Stimulated activated CD8-positive, alpha-beta memory T cell treated with anti-CD3 and anti-CD28 coated beads, Interleukin-4, amount 100 ng/mL, for 1 hour (primary cell): ENCODE measurements at places on chromosomes 7 and 10.

GRCh38 chr7:106729720-106730385 lies 68.9 kb upstream of the CCDC71L start:
- DNase-seq, result no peak

GRCh38 chr7:79876848-79877252 lies 257.8 kb upstream of the GNAI1 start:
- DNase-seq, result no peak

DNA sequence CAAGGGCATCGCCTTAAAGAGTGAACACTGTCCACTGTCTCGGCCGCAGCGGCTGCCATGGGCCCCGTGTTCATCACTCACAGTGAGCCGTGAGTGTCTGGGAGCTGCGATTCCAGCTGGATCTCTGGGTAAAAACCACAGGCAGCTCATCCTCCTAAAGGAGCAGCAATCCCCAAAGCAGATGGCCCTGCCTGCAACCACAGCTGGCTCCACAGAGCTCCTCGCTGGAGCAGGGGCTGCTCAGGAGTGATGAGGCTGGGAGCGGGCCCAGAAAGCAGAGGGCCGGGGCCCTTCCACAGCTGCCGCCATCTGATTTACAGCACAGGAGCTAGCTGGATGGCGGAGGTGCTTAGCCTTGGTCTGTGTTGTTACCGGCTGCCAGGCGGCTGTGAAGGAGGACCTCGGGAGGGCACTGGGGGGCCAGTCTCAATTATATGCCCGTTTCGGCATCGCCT lies 6.6 kb upstream of the TMEM184A start:
- DNase-seq, result no peak

DNA sequence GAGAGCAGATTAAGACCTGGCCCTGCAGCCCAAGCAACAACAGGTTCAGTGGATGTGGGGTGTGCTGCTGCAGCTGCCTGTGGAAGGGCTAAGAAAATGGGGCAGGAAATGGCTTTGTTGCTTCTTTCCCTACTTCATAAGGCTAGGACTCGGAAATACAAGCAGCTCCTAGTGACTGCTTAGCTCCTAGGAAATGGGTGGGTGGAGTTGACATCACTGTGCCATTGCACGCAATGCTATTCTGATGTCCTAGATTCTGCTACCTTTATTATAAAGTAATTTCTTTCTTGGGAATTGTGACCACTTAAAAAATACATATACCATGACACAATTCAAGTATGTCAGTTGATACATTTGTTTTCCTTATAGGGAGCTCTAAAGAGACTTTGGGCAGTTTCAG lies 155.8 kb downstream of the FANK1 start:
- DNase-seq, result no peak
